ENCODE measurements at places on chromosomes 1 and 21.

GRCh38 chr1:7993593-7994479, 32.3 kb downstream of the ERRFI1 start:
- peak; percentile 16 for DNase-seq

DNA sequence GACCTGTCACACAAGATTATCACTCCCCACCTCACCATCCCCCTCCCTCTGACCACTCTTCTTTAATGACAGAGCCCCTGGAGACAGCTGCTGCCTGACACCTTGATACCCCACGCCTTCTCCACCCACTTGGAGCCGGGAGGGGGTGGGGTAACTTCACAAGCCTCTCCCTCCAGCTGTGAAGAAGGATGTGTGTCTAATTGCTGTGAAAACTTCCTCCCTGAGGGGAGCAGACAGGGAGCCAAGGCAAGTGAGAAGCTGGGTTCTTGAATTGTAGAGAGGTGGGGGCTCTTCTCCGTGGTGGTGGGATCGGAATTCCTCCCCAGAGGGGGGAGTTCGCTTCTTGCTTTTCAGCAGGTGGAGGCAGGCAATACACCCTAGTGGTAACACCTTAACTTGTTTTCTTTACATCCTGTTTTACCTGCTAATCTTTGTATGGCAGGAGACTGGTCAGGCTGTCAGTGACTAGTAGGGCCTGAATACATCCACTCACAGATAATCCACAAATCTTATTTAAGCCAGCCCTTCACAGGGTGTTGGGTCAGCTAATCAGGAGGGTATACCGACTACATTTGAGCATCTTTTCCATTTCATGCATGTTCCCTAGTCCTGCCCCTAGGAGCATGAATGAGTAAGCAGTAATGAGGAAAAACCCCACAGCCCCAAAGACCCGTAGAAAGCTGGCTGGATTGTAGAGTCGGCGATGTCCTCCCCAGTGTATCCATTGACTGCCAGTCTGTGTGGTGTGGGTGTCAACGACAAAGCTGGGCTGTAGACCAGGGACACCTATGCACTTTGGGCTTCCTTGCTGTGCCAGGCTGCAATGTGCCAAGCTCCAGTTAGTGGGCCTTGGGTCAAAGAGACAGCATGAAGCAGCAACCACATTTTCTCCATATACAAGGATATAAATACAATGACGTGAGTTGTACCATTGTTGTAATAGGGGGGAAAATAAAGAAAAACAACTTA, 57.3 kb downstream of the NFASC start:
- no peak for DNase-seq

DNA sequence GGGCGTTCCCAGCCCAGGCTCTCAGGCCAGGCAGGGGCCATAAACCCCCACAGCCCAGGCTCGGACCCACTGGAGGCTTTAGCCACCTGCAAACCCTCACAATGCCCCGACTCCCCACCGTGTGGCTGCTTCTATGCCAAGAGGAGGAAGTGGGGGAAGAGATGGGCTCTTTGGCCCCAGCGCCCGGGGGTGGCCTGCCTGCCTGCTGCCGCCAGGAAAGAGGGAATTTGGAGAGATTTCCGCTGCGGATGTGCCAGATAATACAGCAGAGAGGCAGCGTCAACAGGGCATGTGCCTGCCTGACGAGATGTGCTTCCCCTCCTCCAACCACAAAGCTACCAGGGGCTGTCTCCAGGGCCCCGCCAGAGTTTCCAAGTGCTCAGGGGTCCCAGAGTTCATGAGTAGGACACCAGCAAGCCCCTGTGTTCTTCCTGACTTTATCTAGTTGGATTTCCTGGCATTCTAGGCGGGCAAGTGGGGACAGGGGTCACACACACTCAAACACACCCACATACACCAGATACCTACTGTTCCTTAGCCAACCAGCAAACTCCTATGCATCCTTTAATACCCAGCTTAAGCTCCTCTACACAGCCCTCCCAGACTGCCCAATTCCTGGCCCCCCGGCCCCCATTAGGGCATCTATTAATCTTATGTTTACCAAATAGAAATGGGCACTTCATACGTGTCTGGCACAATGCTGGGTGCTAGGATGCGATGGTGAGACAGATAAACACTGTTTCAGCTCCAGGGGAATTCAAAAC, 14.1 kb downstream of the EPHA2 start:
- DNase-seq: no peak

GRCh38 chr1:117802531-117803257, 126.7 kb downstream of the GDAP2 start:
- no peak for DNase-seq

GRCh38 chr21:42047821-42048613, 23.1 kb upstream of the UMODL1 start:
- DNase-seq: peak; percentile 61

DNA sequence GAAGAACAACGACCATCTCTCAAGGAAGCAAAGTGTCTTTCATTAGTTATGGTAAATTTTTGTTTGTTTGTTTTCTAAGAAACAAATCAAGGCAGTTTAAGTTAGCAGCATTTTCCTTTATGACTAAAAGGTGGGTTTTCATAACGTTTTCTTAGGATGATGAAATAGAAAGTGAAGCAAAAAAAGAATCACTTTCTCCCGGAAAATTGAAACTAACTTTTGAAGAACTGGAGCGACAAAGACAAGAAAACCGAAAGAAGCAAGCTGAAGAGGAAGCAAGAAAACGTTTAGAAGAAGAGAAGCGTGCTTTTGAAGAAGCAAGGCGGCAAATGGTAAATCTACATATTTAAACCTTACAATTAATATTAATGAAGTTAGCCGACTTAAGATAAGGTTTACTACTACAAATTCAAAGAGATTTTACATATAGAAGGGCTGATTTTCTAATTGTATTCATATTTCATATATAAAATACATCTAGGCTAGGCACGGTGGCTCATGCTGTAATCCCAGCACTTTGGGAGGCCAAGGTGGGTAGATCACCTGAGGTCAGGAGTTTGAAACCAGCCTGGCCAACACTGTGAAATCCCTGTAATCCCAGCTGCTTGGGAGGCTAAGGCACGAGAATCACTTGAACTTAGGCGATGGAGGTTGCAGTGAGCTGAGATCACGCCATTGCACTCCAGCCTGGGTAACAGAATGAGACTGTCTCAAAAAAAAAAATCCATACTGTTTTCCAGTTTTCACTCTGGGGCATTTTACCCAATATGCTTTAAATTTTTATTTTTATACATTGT, 38.3 kb downstream of the NEXN start:
- no peak for DNase-seq
